Colonic mucosa (tissue), 4 donors: ENCODE measurements at places on chromosomes 5 and 9. TPM values are rescaled to one million over a fixed set of nuclear protein-coding genes. Genes with fewer than 3 reads are reported as not detected.
A peak's percentile ranks its signal among the peaks of the same experiment; 100 is the strongest.

DNA sequence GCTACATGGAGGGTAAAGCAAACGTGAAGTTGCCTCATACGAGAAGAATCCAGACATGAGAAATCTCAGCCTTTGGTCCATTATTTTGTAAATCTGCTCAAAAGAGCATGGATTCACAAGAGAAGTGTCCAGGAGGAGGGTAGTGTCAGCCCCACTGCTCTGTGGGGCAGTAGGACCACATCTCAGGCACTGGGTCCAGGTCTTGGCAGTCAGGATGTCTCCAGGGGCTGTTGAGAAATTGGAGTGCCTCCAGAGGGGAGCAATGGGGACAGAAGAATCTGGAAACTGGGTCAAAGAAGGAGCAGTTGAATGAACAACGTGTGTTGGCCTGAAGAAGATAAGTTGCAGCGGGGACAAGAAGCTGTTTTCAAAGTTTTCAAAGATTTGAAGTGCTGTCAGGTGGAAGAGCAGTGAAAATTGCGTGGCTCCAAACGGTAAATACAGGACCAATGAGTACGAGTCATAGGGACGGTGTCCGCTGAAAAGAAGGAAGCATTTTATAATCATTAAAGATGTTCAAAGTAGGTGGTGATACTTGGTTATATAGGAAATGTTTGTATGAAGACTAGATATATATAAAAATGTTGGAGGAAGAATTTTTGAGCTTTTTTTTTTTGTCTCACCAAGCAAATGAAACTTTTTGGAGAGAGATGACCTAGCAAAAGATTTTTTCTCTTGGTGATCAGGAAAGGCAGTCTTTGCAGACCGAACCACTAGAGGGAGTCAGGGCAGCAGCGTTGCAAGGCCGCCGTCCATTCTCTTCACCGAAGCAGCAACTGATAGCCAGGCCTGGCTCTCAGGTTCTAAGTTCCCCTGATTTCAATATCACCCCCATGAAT is 57.1 kb upstream of the ZBED3 start:
- no peak overlapping the region for H3K27ac ChIP-seq
- no peak overlapping the region for H3K4me3 ChIP-seq
- peak; percentile 74 for DNase-seq

- H3K4me1 ChIP-seq = no peaks in the 10 kb centered on the region
- no peaks in the 10 kb centered on the region for H3K27me3 ChIP-seq
- no peaks in the 10 kb centered on the region for H3K36me3 ChIP-seq
- H3K4me3 ChIP-seq = no peak overlapping the region
These were observed 17.7 kb downstream of the MLLT3 start for GRCh38 chr9:20604562-20604961.

GRCh38 chr9:16236311-16236710 is 634.2 kb downstream of the BNC2 start:
- H3K27me3 ChIP-seq = no peaks in the 10 kb centered on the region
- H3K4me1 ChIP-seq = no peaks in the 10 kb centered on the region
- H3K27ac ChIP-seq = no peak overlapping the region

DNA sequence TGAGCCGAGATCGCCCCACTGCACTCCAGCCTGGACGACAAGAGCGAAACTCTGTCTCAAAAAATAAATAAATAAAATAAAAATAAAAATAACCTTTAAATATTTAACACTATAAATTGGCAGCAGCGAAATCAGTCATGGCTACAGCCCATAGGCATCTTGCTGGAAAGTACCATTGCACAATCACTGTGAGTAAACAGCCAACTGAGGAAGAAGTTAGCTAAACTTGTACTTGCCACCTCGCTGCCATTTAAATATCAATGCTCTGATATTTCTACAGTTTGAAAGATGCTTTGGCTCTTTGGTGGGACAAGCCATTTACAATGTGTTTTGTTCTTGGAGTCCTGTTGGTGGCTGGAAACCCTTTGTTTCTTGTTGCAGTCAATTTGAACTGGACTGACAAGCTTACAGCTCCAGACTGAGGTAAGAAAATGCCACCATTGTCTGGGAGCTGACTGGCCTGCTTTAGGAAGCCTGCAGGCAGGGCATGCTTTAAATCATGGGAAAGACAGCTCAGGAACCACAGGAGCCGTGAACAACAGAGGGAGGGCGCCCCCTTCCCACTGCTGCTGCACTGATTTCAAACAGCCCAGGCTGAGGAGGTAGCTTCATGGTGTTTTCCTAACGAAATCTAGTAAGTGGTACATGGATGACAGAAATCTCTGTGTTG is 322.8 kb upstream of the RFX3 start:
- H3K36me3 ChIP-seq = no peaks in the 10 kb centered on the region
- no peak overlapping the region for H3K27ac ChIP-seq
- no peak overlapping the region for H3K4me3 ChIP-seq
- no peak for DNase-seq

DNA sequence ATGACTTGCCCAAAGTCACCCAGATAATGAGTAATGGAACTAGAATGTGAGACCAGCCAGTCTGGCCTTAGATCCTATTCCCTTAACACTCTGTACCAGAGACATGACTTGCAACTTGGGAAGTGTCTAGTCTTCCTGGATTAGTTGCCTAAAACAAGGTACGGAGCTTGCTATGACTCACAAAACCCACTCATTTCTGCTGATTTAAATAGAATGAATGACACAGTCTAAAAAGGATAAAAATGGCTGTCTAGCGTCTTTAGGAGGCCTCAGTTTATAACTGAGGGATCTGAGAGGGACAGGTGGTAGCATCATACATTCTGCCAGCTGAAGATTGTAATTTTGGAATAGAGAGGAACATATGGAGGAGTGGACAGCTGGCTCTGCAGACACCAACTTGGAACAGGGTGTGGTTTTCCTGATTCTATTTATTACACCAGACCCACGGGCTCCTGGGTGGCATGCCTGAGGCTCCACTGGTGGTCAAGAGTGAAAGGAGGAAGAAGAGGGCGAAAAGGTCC is 62.7 kb downstream of the ABLIM3 start:
- no peaks in the 10 kb centered on the region for H3K36me3 ChIP-seq
- no peaks in the 10 kb centered on the region for H3K27me3 ChIP-seq
- H3K4me3 ChIP-seq = no peak overlapping the region
- DNase-seq = no peak
- no peaks in the 10 kb centered on the region for H3K4me1 ChIP-seq
- H3K27ac ChIP-seq = no peak overlapping the region

- H3K4me3 ChIP-seq = peak overlapping the region; percentile 94
- DNase-seq = no peak
- H3K27ac ChIP-seq = peak overlapping the region; percentile 96
- no peaks in the 10 kb centered on the region for H3K27me3 ChIP-seq
- peaks cover 9% of the 10 kb centered on the region for H3K36me3 ChIP-seq
- H3K4me1 ChIP-seq = no peaks in the 10 kb centered on the region
These were observed 1.7 kb downstream of the DIAPH1 start for GRCh38 chr5:141617128-141617527.

FAM221B gene
- total RNA-seq = not detected

RBM18 gene
- 21.5 TPM for total RNA-seq

WNK2 gene
- 161 TPM for total RNA-seq
